ENCODE measurements at places on chromosomes 6 and 20.

DNA sequence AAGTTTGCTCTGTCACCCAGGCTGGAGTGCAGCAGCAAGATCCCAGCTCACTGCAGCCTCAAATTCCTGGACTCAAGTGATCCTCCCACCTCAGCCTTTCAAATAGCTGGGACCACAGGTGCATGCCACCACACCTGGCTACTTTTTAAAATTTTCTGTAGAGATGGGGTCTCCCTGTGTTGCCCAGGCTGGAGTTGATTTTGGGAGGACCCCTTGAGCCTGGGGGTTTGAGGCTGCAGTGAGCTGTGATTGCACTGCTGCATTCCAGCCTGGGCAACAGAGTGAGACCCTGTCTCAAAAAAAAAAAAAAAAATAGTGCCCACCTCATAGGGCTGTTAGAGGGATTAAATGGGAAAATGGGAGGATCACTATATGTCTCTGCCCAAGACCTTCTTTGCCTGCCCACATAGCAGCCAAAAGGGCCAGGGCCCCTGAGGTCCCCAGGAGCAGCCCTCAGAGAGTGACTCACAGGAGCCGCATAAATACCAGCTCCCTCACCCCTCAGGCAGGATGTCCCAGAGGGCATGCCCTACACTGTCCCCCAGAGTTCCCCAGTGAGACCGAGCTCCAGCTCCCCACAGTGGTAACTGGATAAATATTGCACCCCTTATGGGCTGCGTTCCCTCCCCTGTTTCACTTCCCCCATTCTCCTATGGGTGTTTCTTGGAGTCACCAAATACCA lies 11.7 kb upstream of the MDGA1 start:
- DNase-seq, result no peak

DNA sequence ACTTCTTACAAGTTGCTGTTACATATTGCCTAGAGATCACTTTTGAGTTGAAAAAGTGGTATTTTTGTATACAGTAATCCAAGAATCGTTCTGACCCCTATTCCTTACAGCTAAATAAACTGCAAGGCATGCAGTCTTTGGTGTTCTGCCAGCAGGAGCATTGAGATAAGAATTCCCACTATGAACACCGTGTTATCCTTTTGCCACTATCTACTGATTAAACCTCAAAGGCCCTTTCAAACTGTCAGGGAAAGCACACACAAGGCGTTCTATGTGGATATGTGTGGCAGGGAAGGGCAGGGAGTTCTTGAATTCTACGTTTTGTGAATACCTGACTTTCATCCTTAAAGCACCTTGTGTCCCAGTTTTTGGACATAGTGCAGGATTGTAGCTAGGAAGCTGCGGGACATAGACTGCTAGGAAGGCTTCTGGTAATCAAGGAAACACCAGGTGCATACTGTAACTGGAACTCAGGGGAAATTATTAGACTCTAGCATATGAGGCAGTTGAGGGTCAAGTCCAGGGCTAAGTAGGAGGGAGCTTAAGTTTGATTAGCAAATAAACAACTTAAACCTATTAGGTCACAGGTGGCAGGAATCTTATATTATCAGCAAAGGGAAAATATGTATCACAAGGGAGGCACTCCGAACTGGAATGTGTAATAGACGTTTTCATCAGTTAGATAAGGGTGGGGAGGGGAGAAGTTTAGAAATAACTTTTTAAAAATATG lies 506.6 kb downstream of the RNF144B start:
- DNase-seq, result no peak

DNA sequence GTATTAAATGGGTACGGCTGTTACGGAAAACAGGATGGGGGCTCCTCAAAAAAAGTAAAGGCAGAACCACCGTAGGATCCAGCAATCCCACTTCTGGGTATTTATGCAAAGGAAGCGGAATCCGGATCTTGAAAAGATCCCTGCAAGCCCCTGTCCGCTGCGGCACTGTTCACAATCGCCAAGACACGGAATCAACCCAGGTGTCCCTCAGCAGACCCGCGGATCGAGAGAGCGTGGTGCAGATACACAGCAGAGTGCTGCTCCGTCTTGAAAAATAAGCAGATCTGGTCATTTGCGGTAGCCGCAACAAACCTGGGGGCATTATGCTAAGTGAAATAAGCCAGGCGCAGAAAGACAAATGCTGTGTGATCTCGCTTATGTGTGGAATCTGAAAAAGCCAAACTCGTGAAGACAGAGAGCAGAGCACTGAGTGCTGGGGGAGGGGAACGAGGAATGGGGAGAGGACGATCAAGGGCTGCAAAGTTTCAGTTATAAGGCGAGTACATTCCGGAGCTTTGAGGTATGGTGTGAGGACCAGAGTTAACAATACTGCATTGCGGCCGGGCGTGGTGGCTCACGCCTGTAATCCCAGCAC lies 41.3 kb downstream of the NTSR1 start:
- DNase-seq, result no peak

DNA sequence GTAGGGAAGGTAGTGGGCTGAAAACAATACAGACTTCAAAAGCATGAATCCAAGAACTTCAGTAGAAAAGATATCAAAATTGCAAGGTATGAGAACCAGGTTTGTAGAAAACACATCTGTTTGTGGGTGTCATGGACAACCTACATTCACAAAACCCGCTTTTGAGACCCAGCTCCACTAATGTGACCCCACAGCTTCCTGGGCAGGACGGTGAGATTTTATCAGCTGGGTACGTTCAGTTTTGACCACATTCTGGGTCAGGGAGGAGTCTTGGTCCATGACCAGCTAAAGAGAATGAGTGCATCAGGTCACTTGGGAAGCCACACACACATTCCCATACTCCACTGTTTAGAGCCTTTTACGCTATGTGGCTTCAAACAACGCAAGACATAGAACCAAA lies 77.1 kb downstream of the BCAS1 start:
- no peak for DNase-seq

GRCh38 chr6:111888928-111889695 lies 15.9 kb upstream of the FYN start:
- no peak for DNase-seq

- DNase-seq, result peak; percentile 54
These were observed 9.0 kb downstream of the SFT2D1 start for GRCh38 chr6:166333172-166333995.

DNA sequence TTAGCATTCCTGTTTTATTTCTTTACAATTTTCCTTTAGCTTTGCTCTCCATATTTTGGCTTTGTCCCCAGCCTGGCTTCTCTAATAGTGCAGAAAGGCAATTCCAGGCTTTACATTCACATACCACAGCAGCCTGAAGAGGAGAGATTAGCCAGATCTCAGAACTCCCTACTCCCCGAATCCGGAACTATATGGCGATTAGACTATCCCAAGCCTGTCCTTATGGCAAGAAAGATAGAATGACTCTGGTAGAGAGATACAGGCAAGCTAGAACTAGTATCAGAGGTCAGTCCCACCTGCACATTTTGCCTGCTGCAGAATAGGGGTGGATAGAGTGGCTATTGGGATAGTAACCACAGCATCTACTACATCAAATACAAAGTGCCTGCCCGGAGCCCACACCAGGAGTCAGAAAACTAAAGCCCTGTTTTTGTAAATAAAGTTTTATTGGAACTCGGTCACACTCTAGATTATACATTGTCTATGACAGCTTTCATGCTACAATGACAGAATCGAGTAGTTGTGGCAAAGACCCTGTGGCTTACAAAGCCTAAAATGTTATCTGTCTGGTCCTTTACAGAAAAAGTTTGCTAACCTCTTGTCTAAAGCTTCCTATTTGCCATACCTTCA lies 17.1 kb upstream of the ADIG start:
- no peak for DNase-seq

DNA sequence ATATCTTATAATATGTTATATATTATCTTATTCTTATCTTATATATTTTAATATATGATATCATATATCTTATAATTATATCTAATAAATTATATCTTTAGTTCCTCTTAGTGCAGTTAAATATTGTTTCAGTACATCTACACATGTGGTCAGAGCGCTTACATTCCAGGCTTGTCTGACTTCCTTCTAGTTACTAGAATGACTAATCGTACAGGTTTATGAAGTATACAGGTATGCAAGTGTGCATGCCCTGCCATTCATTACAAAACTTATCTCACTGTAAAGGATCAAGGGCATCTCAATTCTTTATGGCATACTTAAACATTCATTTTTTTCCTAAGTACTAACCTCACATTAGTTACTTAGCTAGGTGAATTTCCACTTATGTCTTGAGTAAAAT lies 1278.0 kb upstream of the MAP3K7 start:
- no peak for DNase-seq

DNA sequence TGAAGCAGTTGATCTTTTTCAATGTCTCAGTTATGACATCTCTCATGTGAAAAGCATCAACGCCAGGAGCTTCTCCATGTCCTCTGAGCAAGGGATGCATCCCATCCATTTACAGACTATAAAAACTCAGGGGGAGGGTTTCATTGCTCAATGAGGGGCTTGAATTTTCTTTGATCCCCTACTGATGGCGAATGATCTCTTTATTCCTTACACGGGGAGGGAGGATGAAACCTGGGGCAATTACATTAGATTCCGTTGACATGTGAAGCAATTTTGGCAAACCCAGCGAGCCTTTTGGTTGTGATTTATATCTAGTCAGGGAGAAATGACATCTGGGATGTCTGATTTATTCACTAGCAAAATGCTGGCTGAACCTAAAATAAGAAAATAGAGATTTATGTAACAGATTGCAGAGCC lies 268.9 kb downstream of the HIVEP2 start:
- DNase-seq, result no peak

DNA sequence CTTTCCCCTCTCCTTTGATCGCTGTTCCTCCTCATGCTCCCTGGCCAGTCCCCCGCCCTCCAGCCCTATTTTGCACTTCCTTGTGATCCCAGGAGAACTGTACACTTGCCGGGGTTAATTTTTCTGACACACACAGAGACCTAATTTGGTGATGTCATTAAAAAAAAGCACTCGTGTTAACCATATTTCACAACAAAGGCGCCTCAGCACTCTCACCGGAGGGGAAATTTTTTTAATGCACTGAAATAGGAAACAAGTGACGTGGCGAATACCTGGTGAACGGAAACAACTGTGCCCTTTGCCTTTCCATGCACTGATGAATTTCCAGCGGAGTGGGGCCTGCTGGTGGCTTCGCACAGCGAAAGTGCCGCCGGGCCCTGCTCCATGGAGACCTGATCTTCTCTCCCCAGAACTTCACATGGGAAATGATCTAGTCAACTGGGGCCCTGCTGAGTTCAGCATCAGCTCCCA lies 53.9 kb upstream of the TAGAP start:
- peak; percentile 88 for DNase-seq

- DNase-seq, result no peak
These were observed 11.4 kb upstream of the KCNQ2 start for GRCh38 chr20:63483834-63484233.

DNA sequence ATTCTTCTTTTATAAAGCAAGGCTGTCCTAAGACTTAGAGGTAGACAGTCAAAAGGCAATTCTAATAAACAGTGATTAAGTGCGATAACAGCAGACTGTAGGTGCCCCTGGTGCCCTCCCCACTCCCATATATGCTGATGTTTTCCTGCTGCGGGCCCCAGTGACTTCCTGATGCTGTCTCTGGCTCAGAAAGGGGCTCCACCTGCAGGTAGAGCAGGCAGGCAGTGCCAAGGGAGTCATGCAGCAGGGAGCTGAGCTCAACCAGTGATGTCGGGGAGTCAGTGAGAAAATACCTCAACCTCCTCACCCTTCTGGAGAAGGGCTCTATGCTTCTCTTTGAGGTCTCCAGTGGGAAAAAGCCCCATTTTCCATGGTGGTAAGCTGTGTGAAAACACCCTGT lies 126.7 kb upstream of the SSTR4 start:
- no peak for DNase-seq

GRCh38 chr6:145863366-145863765 lies 48.8 kb upstream of the FBXO30 start:
- no peak for DNase-seq

GRCh38 chr6:7125290-7125689 lies 17.5 kb downstream of the RREB1 start:
- DNase-seq, result no peak

- DNase-seq, result no peak
These were observed 68.1 kb upstream of the SNRPB2 start for GRCh38 chr20:16661756-16662155.

DNA sequence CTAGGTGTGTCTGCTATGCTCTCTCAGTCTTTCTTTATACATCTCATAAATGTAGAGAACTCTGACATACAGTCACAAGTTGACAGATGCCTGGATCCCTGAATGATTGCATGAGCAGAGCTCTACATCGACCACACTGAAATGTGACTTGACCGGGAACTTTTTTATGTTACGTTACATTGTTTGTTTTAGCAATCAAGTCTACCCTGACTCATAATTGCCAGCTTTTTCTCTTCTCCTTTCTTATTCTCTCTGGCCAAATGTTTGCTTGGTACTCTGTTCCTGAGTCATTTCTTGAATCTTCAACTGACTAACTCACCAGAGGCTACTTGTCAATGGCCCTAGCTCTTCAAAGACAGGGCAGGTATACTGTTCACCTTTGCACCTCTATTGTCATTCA lies 213.6 kb upstream of the DTNBP1 start:
- DNase-seq, result no peak

- DNase-seq, result no peak
These were observed 10.3 kb downstream of the RSPO4 start for GRCh38 chr20:991850-992249.

DNA sequence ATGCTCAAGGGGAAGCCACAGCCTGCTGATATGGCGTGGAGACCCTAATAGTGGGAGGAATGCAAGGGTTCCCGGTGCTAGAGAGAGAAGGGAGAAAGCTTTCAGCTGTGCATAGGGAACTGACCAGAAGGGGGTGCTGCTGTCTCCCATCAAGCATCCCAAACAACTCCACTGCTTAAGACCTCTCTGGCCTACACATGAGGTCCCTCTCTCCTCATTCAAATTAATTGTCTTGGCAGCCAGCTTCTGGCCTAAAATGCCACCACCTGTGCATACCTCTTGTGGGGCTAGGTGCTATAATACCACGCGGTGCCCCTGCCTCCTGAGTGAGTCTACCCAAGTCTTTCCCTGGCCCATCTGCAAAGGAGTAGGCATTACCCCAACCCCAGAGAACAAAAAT lies 14.5 kb downstream of the ADISSP start:
- peak; percentile 74 for DNase-seq
